ENCODE measurements at places on chromosomes 2 and 18.

- DNase-seq = no peak
These were observed 7.5 kb upstream of the STAMBP start for GRCh38 chr2:73821227-73821626.

DNA sequence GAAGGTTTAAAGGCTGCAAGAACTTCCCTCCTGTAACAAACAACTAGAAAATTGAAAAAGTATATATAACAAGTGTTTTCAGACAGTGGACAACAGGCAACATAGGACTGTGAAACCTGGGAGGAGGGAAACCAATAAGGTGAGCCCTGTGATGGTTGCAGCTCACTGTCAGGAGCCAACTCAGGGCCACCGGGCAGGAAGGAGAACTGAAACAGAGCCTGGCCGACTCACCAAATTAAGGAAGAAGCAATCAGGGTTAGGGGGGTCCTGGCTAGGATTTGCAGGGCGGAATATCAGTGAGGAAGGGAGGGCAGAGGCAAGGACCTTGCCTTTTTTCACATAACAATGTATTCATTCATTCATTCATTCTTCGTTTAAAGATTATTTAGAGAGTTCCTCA lies 21.8 kb upstream of the CNRIP1 start:
- DNase-seq = no peak

GRCh38 chr18:10377956-10378355 lies 76.5 kb upstream of the APCDD1 start:
- no peak for DNase-seq

- DNase-seq = no peak
These were observed 51.0 kb downstream of the PRELID3A start for GRCh38 chr18:12458771-12459170.

DNA sequence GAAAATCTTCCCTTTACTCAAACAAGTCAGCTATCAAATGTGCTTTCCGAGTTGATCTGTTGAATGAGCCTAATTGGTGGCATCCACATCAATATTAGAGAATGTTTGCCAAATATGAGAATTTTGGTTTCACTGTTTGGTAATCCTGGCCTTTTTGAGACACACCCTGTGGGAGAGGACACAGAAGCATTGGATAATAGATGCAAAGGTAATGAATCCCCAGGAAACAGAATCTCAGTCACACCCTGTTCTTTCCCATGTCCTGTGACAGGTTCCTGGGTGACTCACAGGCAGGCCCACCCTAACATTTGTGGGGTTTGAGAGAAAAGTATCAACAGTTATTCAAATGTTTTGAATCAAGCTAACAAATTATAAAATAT lies 99.8 kb upstream of the PELI1 start:
- no peak for DNase-seq

DNA sequence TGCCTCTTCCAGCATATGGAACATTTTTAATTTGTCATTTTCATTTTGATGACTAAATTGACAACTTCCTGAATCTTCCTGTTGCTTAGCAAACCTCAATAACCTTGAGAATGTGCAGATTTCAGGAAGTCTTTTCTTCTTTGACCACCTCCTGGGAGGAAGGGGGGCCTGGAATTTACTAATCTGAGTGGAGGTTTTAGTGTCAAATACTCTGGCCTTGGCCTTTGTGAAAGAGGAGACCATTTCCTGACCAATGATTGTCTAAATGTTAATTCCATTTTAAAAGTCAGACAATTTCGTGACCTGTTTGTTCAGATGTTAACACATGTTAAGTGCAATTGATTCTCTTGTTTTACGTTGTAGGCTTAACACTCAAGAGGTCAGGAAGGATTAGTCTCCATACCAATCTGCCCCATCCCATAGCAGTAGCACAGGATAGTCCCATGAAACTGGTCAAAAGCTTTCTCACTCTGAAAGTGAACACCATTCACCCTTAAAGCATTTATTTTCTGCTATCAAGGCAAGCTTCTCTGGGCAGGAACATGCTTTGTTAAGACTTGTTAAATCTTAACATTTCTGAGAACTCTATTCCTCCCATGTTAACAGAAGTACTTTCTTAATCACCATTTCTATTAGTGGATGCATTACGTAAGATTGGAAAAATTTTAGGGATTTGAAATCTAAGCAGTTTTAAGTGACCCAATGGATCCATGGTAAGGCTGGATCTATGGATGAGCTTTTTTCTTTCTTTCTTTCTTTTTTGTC lies 219.6 kb downstream of the RND3 start:
- no peak for DNase-seq

GRCh38 chr18:48815179-48815515 lies 135.6 kb downstream of the SMAD7 start:
- DNase-seq = no peak

- DNase-seq = no peak
These were observed 210.6 kb downstream of the ZNF521 start for GRCh38 chr18:25141399-25141798.

DNA sequence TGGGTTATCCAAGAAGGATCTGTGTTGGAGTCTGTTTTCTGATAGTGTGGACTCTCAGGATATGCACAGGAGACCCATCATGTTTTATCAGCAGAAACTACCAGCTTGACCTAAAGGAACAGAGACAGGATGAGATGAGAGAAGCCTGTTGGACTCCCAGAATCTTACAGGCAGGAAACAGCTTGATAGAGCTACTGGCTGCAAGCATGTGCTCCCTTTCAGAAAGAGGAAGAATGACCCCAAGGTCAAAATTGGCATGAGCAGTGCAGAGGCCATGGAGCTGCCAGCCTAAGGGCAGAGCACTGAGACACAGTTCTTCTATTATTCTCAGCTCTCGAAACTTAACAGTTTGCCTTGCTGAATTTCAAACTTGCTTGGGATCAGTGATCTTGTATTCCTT lies 135.2 kb upstream of the NFATC1 start:
- DNase-seq = no peak

DNA sequence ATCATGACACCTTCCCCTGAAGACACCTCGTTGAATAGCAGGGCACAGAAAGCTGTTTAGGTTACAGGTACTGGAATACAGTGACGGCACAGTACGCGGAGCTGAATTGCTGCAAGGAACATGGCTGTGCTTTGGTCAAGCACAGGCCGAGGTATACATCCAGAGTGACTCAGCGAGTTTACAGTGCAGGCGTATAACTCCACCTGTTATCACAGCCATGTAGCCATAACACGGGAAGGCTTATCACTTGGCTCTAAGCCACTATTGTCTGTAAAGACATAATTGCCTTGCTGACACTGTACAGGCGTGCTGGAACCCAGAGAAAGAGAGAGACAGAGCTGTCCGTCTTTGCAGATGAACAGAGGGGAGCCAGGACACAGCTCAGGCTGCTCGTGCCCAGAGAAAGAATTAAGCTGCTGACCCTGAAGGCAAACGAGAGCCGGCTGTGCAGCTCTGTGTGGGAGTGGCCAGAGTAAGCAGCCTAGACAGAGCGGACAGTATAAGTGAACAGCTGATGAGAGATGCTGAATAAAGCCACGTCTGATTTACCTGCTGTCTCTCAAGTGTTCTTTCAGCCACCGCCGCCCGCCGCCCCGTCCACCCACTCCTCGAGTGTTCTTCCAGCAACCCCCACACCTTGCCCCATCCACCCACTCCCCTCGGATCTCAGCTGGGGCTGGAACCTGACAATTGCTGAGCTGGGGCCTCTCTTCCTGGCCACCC lies 87.3 kb upstream of the PPP1CB start:
- DNase-seq = no peak

DNA sequence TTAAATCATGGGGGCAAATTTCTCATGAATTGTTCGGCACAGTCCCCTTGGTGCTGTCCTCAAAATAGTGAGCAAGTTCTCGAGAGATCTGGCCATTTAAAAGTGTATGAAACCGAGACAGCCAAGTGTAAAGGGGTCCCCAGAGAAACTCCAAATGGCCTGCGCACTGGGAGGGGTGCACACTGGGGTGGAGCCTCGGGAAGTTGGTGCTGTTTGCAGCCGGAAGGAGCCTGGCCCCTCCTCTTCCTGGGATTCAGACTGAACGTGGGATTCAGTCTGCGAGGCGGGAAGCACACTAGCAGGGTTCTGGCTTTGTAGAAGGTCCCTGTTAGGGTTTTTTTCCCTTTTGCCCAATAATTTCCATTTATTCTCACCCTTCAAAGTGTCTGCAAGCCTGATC lies 48.8 kb downstream of the RABL2A start:
- no peak for DNase-seq

DNA sequence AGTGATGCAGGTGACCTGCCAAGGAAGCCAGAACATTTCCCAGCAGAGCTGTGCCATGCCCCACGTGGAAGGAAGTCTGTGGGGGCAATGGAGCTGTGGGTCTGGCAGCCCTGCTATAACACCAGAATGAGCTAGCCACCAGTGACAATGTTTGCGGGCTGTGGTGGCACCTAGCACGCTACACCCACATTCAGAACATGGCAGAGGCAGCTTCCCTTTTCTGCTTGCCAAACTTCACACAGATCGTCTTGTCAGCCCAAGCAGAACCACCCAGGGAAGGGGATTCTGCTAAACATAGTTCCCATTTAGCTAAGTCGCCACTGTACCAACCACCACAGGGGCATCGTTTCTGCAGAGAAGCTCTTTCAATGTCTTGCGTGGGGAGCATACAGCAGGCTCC lies 27.0 kb upstream of the CCDC93 start:
- no peak for DNase-seq

- DNase-seq = peak; percentile 80
These were observed at the start of gene HOXD1 for GRCh38 chr2:176187899-176188773. HOXD1 (plus strand) TSS chr2:176188668; CDS start chr2:176188802, 134 bp downstream.

- DNase-seq = no peak
These were observed 32.3 kb downstream of the MAP3K2 start for GRCh38 chr2:127355407-127356008.

DNA sequence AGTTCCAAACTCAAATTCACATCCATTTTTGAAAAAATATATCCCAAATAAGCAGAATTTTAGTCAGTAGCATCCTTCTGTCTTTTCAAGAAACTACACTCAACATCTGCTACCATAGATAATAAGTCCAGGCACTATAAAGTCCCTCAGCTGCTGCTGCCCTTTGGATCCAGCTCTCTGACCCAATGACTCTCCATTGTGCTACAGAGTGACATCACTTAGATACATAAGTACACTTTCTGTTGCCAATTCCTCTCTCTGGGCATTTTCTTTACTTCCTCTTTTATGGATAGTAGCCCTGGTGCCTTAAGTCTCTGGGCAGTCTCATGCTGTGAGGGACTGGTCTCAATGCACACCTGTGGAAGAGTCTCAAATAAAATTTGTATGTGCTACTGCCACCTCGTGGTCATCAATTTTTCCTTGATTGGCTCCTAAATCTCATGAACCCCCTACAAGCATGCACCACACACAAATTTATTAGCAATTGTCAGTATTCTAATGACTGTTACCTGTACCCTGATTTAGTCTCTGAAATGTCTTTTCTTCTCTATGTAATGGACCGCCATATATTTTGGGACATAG lies 219.2 kb downstream of the LRP1B start:
- DNase-seq = no peak

- no peak for DNase-seq
These were observed 385.9 kb upstream of the RND3 start for GRCh38 chr2:150873396-150873772.

GRCh38 chr18:74274700-74275099 lies 17.1 kb downstream of the CYB5A start:
- DNase-seq = no peak

GRCh38 chr2:205011031-205011430 lies 465.8 kb downstream of the PARD3B start:
- no peak for DNase-seq
